AG09319 (cell line): ENCODE measurements at places on chromosomes 13 and 19.
A peak's percentile ranks its signal among the peaks of the same experiment; 100 is the strongest.

- DNase-seq: no peak
Observed at GRCh38 chr13:114069376-114070097, 62.9 kb downstream of the RASA3 start.

DNA sequence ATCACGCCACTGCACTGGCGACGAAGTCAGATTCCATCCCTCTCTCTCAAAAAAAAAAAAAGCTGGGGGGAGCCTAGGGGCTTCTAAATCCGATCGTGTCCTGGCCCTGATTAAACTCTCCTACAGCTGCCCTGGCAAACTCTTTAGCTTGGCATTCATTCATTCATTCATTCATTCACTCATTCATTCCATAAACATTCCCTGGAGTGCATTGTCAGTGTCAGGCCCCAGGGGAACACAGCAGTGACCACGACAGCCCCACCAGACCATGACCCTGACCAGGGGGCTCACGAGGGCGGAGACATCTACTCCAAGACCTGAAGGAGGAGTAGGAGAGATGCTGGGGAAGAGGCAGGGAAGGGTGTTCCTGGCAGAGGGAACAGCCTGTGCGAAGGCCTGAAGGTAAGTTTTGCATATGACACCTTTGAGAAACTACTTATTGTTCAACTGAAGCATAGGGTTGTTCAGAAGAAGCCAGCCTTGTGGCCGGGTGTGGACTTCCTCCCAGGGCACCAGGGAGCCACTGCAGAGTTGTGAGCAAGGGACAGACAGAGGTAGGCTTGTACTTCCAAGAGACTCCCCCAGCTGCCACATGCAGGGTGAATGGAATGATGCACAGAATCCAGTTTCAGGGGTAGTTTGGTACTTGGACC is 24.5 kb downstream of the CEACAM16 start:
- DNase-seq: no peak

GRCh38 chr13:41216160-41216559 is 21.8 kb upstream of the KBTBD7 start:
- peak; percentile 57 for DNase-seq

GRCh38 chr13:28046981-28047380 is 53.4 kb downstream of the FLT3 start:
- DNase-seq: no peak

GRCh38 chr13:36862002-36862685 is 43.1 kb downstream of the RFXAP start:
- no peak for DNase-seq

DNA sequence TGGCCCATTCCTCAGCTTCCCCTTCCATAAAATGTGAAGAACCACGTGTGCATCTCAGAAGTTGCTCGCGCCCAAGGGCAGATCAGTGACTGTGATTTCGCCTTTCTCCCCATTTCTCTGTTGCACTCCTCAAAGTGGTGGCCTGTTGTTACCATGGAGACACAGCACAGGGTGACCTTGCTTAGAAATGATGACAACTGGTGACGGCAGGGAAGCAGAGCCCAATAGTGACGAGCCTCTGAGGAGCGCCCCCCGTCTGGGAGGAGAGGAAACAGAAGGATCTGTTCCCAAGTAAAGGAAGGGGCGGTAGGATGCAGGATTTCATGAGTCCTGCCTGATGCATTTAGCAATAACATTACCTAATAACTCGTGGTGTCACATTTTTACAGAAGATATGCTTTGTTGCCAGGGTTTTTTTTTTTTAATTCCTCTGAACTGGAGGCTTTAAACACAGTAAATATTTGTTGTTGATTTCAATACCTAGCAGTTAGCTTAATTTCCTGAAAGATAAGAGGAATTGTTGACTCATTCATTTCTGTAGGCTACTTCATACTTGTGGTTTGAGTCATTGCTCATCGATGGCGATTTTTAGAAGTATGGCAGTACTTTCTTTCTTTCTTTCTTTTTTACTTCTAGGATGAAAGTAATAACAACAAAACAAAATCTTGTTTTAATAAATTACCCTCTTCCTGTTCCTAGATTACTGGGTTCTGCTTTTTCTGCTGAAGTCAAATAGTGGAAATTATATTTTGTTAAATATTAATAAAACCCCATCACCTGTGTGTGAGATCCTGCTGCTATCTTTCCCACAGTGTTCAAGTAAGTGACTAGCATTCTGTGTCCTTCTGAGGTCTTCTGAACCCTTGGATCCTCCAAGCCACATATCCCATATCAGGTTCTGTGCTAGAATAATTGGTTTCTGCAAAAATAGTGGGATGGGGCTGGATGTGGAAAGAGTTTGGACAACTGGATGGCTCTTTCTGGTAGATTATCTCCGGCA is 36.0 kb downstream of the MBNL2 start:
- peak; percentile 46 for DNase-seq

DNA sequence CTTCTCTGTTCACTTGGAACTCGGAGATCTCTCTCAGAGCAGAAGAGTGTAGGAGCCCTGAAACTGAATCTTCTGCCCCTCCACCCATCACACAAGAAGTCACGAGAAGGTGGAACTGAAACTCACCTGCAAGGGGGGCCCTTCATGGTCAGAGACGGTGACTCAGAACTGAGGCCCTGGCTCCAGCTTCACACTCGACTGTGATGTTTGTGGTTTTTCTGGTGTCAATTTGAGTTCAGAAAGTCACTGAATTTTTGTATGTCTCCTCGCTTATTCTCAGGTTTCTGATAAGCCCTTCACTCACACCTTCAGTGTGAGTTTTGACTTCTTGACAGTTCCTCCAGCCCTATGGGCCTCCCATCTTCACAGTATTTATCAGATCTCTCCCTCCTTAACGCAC is 23.1 kb downstream of the SIGLEC5 start:
- no peak for DNase-seq

DNA sequence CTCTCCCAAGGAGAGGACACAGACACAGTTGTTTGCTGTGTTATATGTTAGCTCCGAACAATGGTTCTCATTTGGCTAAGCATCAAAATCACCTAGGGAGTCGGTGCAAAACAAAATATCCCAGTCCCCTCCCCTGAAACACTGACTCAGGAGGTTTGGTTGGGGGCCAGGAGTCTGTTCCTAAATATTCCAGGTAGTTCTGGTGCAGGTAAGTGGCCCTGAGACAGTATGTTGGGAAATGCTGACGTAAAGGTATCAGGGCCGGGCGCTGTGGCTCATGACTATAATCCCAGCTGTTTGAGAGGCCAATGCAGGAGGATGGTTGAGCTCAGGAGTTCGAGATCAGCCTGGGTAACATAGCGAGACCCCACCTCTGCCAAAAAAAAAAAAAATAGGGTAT is 2.3 kb upstream of the MAP2K7 start:
- DNase-seq: no peak

DNA sequence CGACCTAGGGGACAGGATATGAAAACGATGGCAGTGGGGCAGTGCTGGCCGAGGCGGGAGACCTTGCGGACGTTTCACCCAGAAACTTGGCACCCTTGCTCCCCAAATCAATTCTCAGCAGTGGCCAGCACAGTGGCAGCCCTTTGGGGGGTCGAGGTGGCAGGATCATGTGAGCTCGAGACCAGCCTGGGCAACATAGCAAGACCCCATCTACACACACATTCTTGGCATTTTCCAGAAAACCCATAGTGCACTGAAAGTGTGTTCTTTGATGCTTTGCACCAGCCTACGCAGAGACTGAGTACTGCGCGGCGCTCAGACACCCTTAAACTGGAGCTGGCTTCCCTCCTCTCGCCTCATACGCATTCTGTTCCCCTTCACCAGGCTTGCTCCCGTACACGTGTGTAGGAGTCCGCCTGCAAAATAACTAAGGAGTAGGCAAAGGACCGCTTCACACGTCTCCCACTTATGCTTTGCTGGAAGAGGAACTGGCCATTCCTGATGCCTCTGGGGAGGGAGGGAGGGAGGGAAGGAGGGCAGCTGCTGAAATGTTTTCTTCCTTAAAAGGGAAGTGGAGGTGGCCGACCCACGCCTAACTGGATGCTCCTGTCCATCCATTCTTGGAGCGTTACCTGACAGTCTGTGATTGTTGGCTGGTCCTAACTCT is 23.5 kb upstream of the MIER2 start:
- no peak for DNase-seq

GRCh38 chr19:57587529-57587928 is 3.6 kb downstream of the ZIK1 start:
- no peak for DNase-seq

DNA sequence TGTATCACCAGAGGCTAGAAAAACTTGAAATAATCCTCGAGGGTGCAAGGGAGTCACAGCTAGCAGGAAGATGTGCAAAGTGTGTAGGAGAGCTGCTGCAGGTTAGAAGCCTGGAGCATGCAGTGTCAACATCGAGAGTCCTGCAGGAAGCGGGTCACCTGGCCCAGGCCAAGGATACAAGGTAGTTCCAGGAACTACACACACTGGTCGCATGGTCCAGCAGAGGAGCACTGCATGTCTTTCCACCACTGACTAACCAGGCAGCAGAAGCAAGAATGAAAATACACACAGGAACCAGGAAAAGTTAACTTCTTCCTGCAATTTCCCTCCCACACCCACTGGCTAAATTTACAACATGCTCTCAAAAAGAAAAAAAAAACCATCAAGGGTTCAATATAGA is 36.0 kb upstream of the MIR17HG start:
- no peak for DNase-seq

GRCh38 chr19:45641274-45642105 is 2.3 kb upstream of the EML2 start:
- DNase-seq: no peak
